ENCODE measurements at places on chromosomes 3 and 15.
A peak's percentile ranks its signal among the peaks of the same experiment; 100 is the strongest.

DNA sequence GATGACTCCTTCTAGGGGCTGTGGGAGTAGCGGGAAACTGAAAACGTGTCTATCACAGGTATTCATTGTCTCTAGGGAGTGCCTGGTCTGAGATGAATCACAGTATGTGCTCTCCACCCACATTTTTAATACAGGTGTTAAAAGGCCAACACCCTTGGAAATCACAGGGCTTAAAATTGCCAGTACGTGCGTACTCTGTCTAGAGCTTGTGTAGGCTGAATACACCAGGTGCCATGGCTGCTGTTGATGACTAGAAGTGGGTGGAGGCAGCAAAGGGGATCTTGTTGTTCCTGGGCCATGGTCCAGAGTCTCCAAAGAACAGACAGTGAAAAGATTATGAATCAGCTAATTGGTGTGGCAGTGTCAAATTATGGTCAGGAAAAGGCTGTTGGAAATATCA is 35.1 kb upstream of the P3H2 start:
- no peak for DNase-seq

DNA sequence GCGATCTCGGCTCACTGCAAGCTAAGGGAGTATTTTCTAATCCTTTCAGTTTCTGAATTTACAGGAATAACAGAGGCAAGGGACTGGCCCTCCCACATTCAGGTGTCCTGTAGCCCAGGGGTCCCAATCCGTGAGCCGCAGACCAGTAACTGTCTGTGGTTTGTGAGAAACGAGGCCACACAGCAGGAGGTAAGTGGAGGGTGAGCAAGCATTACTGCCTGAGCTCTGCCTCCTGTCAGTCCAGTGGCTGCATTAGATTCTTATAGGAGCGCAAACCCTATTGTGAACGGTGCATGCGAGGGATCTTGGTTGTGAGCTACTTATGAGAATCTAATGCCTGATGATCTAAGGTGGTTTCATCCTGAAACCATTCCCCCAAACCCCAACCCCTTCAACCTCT is 5.0 kb upstream of the IL17RC start:
- DNase-seq: no peak

- DNase-seq: peak; percentile 66
These were observed 2.8 kb downstream of the HEMK1 start for GRCh38 chr3:50572158-50572557.

GRCh38 chr3:58482917-58483636 is 8.8 kb upstream of the KCTD6 start:
- no peak for DNase-seq

DNA sequence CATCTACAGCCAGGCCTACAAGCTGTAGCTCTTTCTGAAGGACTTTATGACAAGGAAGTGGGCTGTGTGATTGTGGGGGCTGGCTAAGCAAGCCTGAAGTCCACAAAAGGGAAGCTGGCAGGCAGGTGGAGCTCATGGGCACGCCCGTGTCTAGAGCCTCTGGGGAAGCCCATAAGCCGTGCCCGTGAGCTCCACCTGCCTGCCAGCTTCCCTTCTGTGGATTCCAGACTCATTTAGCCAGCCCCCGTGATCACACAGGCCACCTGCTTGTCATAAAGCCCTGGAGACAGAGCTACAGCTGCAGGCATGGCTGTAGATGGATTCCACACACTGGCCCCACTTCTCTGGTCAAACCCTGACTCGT is 15.2 kb downstream of the EFCC1 start:
- peak; percentile 81 for DNase-seq

Data from GDM1 (cell line).